Activated T-helper 17 cell treated with anti-CD3 and anti-CD28 coated beads, Interleukin-2, amount 50 U/mL, for 72 hours (primary cell): ENCODE measurements at places on chromosomes 11 and 22.

- ATAC-seq: no peak
Measured at GRCh38 chr11:74506823-74507222, 13.3 kb upstream of the LIPT2 start.

DNA sequence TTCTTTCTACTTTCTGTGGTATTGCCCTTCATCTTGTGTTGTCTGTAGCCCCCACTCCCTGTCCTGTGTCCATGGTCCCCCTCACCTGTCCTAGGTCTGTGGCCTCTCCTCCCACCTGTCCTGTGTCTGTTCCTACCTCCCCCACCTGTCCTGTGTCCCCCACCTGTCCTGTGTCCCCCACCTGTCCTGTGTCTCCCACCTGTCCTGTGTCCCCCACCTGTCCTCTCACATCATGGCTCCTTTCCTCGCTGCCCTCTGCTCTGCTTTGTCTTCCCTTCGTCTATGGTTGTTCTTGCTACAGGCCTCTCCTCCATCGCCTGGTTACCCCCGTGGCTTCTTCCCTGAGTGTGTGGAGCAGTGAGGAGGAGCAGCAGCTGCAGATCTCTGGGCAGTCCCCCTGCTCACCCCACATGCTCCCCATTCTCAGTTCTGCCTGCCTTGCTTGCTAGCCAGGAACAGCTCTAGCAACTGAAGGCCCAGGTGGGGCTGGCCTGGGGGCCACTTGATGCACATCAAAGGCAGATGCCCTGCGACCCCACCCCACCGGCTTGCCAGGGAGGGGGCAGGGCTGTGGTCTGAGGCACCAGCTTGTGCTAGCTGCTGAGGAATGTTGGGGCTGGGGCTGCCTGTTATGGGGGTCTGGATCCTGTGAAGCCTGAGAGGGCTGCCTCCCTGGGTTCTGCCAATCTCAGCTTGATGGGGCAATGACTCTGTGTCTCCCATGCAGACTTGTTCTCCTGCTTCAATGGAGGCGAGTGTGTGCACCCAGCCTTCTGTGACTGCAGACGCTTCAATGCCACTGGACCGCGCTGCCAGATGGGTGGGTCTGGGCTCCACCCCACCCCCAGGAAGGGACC is 5.6 kb downstream of the OTOG start:
- ATAC-seq: no peak

- peak; percentile 20 for ATAC-seq
Measured at GRCh38 chr11:72782081-72782920, 11.5 kb downstream of the STARD10 start.

- ATAC-seq: no peak
Measured at GRCh38 chr22:41563051-41563711, 2.4 kb downstream of the CSDC2 start.

GRCh38 chr11:16454289-16454863 is 98.0 kb upstream of the SOX6 start:
- ATAC-seq: no peak

GRCh38 chr11:45852712-45853101 is 5.4 kb downstream of the CRY2 start:
- no peak for ATAC-seq

- ATAC-seq: no peak
Measured at GRCh38 chr22:38138961-38139360, 28.5 kb upstream of the BAIAP2L2 start.

DNA sequence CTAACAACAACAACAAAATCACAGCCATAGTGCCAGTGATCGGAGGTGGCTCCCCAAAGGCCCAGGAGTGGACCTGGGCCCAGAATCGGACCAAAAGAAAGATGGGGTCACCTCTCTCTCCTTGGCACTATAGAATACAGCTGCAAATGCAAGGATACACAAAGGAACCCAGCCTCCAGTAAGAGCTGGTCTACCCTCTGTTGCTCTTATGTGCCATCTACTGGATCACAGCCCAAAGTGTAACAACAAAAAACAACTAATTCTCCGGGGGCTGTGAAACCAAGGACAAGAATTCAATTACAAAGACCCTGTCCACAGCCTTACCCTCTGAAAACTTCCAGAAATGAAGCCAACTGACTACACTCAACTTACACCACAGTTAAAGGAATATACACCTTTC is 21.6 kb downstream of the OR8G5 start:
- no peak for ATAC-seq

GRCh38 chr22:24758164-24758799 is 16.2 kb downstream of the PIWIL3 start:
- no peak for ATAC-seq

GRCh38 chr11:6640985-6641701 is 14.5 kb downstream of the DCHS1 start:
- ATAC-seq: no peak

- ATAC-seq: no peak
Measured at GRCh38 chr11:77560605-77561004, 29.1 kb upstream of the AQP11 start.

- no peak for ATAC-seq
Measured at GRCh38 chr22:45511847-45512261, 9.2 kb downstream of the FBLN1 start.
